ENCODE measurements at places on chromosomes 2 and 18. TPM values are rescaled to one million over a fixed set of nuclear protein-coding genes. Genes with fewer than 3 reads are reported as not detected.

Gene TRIP12
- 222 TPM for total RNA-seq

Gene UCN
- total RNA-seq, result 2.1 TPM

Gene LBX2
- 0.51 TPM for total RNA-seq

Gene DHRS9
- 9.8 TPM for total RNA-seq

Gene TRMT61B
- 18.2 TPM for total RNA-seq

Gene SERPINB7
- not detected for total RNA-seq

Gene CNTNAP5
- not detected for total RNA-seq

Gene BOLL
- not detected for total RNA-seq

Gene MAP3K19
- not detected for total RNA-seq

Gene SEMA4C
- total RNA-seq, result 25.6 TPM

Gene EVA1A
- total RNA-seq, result 2.7 TPM

Gene GCFC2
- 8.8 TPM for total RNA-seq

Gene XDH
- not detected for total RNA-seq

Gene B3GNT7
- 5.4 TPM for total RNA-seq

Gene SERPINB10
- not detected for total RNA-seq

Gene VIT
- total RNA-seq, result 2.6 TPM

Gene TUBA3E
- total RNA-seq, result 1.2 TPM

Gene NAGK
- total RNA-seq, result 45.0 TPM

Gene GKN2
- not detected for total RNA-seq

Gene OTOF
- total RNA-seq, result not detected
